ENCODE measurements at places on chromosomes 7 and 10. TPM values are rescaled to one million over a fixed set of nuclear protein-coding genes. Genes with fewer than 3 reads are reported as not detected.

Gene ZNF438
- total RNA-seq, result 11.2 TPM

Gene NXPH1
- not detected for total RNA-seq

Gene OR2A1
- not detected for total RNA-seq

DNA sequence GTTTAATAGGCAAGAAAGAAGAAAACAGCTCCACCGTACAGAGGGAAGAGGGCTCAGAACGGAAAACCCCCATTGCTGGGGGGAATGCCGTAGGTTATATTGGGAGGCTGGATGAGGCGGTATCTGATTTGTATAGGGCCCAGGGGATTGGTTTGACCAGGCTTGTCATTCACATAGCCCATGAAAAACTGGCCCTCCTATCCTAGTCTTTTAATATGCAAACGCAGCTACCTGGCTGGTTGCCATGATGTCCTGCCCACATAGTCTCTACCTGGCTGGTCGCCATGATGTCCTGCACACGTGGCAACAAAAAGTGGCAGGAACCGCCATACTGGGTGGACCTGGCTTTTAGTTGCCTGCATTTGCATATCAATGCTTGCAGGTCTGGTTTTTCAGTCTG is 84.7 kb downstream of the AUTS2 start:
- DNase-seq, result no peak

- DNase-seq, result no peak
Observed at GRCh38 chr10:14271621-14272020, 59.1 kb downstream of the FRMD4A start.

DNA sequence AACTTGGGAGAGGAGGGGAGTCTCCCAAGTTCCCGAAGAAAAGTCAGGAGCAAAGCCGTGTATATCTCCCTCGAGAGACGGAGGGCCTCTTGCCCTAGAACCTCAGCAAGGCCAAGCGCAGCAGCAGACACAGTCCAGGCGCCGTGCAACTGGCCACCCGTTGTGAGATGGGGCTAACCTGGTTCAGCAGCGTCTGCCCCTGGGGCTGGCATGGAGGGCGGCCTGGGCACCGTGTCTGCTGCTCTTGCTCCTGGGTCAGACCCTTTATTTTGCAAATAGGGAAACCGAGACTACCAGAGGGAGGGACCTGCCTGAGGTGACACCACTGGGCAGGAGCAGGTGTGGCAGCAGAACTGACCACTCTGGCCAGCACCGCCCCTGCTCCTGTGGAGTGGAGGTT is 13.4 kb downstream of the ATP5MF start:
- DNase-seq, result no peak

Gene MET
- total RNA-seq, result 44.5 TPM

DNA sequence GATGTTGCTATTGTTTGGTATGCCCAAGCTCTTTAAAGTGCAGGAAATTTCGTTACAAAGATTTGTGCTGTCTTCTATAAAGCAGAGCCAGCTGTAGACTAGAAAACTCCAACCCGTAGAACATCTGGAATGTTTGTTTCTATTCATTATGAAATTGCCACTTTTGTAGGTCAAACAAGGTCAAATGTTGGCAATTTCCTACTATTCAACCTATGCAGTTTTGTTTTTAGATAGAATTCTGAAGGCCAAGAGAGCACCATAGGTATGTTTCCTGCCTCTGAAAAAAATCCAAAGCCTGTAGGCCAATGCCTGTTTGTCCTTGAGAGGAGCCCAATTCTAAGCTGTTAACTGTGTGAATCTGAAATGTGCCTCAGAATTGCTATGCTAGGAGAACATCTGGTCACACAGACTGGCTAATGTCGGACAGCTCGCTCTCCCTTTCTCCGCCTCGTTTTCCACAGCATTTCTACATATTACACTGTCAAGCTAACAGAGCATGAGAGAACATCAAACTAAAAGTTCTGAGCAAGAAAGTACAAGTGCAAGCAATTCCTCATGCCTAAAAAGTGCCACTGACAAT is 267.2 kb upstream of the LRGUK start:
- peak; percentile 31 for DNase-seq

Gene VIPR2
- not detected for total RNA-seq

DNA sequence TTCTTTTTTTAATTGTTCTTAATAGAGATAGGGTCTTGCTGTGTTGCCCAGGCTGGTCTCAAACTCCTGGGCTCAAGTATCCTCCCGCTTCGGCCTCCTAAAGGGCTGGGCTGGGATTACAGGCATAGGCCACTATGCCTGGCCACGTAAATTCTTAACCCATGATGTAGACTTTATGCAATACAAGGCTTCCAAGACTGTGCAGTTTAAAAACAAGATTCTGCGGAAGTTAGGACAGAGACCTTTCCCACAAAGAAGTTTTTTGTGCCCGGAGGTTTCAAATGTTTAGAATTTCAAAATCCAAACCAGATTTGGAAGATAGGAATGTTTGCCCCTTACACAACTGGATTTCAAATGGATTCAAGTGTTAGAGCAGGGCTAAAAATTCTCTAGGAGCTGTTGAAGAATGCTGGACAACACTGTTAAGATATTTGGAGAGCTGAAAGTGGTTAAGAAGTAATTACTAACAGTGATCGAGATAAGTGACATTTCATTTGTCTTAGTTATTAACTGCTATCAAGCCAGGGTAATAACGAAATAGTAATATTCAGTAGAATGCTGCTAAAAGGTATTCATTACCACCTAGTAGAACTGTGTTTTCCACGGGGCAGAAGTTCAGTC is 7.4 kb downstream of the APBB1IP start:
- no peak for DNase-seq

DNA sequence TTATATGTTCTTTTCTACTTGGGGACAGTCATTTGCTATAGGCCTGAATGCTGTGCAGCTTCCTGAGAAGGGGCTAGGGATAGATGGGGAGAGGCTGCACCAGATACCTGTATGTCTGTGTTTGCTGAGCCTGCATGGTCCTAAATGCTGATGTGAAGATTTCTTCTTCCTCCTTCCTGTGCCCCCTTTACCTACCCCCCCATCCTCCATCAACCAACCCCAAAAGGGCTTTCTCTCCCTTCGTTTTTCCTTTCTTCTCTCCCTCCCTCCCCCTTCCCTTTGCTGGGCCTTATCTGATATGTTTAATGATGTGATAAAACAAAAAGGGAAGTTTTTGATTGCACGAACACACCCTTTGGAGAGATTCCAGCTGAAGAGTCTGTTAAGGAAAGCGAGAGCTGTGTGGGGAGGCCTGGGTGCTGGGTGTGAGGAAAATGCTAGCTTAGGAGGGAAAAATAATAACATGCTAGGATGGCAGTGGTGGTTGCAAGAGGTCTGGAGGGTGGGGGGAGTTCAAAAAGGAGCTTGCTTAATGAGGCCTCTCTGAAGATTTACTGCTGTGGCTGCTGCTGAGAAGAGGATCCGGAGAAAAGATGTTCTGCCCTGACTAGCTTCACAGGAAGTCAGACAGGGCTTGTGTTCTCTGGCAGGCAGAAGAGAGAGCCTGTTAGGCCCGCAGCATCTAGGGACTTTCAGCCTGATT is 101.8 kb downstream of the SAMD9 start:
- peak; percentile 57 for DNase-seq

GRCh38 chr7:145398758-145399157 is 562.9 kb upstream of the TPK1 start:
- no peak for DNase-seq

GRCh38 chr7:125338110-125338509 is 408.5 kb upstream of the POT1 start:
- DNase-seq, result no peak

GRCh38 chr10:73907841-73908517 is 3.0 kb upstream of the PLAU start:
- DNase-seq, result no peak

GRCh38 chr7:94781236-94781635 is 125.3 kb upstream of the SGCE start:
- no peak for DNase-seq

Gene HOXA10
- 27.6 TPM for total RNA-seq

Data from endothelial cell of umbilical vein (primary cell).